Activated effector memory CD4-positive, alpha-beta T cell treated with Interleukin-2 at 50 U/mL for 16 hours (primary cell): ENCODE measurements at places on chromosomes 4 and X.

DNA sequence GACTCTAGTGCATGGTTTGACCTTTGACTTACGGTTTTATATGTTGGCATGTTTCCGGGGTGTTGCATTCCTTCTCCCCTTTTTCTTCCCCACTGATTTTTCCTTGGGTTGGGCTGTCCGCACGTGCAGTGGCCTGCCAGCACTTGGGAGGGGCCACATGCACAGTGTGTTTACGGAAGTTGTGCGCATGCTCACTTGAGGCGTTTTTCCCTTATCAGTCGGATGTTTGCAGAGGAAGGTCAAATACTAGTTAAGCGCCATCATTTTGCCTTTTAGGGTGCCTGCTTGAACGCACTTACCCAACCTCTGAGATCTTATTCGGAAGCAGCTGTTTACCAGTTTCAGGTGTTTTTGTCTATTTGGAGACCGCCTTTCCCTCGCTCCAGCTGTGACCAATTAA is 653.9 kb upstream of the AADAT start:
- DNase-seq = no peak

GRCh38 chr4:25215511-25215910 is 18.3 kb upstream of the PI4K2B start:
- no peak for DNase-seq

DNA sequence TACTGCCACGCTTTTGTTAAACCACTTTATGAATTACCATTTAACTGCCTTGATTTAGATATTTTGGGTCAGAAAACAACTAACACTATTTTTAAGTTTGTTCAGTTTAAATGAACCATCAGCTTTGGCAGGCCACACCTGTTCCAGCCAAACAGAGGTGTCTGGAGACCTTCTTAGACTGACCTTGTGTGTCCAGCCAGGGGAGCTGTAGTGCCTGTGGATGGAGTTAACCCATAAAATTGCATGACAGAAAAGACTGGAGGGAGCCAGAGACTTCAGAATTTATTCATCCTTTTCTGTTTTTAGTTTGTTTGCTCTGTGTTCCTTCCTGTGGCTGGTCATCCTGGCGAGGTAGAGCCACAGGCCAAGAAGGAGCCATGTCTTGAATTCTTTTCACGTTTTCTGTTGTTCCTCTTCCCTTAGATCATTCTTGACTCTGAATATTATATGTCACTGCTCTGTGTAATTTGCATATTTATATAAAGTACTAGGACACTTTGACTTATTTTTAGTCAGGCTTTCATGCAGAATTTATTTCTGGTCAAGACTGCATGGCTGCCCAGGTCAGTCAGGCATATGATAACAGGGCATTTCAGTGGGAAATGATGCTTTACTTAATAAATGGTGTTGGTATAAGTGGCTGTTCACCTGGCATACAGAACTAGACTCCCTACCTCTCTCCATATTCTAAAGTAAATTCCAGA is 26.7 kb downstream of the HERC3 start:
- DNase-seq = no peak

DNA sequence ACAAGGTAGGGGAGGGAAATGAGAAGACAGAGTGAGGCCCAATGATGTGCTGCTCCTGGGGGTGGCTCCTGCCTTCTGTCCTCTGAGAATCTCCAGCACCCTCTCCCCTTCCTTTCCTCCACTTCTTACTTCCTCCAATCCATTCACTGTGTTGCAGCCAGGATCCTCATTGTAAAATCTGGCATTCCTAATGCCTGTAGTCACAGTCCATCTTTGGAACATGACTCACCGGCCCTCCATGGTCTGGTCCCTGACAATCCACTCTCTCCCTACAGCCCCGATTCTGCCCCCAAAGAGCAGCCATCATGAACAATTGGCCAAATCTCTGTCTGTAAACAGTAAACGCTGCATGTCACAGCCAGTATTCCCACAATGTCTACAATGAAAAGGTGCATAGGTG is 72.9 kb downstream of the CLNK start:
- no peak for DNase-seq

DNA sequence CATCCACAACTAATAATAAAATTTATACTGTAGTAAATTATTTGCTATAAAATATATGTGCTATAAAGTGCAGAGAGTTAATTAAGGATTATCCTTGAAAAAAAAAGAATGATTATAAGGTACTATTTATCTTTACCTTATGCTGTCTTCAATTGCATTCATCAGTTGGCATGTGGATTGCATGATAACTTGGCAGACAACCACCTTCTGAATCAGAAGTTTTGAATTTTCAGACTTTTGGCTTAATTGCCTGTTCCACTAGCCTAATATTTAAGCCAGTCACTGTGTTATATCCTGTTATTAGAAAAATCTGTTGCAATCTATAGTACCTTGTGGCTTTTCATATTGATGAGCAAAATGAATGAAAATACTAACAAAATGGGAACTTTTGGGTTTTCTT is 1040.3 kb upstream of the PCDH10 start:
- no peak for DNase-seq

GRCh38 chr4:98833384-98833783 is 95.5 kb downstream of the EIF4E start:
- DNase-seq = no peak

GRCh38 chr4:118265312-118266144 is 87.3 kb downstream of the PRSS12 start:
- DNase-seq = no peak

DNA sequence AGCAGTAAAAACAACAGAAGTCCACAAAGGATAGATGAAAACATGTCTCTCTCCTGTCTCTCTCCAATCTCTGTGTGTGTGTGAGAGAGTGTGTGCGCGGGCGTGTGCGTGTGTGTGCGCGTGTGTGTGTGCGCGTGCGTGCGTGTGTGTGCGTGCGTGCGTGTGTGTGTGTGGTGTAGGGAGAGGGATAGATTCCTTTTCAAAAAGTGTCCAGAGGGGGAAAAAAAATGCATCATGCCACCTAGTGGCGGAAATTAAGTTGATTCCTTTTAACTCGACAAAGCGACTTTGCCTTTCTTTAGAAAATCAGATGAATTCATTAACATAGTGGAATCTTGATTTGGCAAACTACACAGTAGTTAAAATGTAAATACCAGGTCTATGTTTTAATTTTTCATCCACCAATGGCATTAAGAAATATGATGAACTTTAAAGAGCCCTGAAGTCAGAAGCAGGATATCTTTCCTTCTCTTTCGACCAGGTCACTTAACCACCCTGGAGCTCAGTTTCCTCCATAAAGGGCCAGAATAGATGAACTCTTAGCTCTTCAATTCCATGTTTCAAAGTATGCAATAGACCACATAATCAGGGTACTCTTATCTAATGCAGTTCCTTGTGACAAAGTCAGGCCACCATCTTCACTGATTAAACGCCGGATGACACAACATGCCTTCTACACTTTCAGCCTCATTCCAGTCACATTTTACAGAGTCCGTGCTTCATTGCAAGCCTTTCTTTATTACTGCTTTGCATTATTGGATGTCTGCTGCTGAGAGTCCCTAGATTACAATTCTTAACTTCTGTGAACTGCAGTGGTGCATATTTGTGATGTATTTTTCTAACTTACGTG is 162.8 kb downstream of the FBXO8 start:
- no peak for DNase-seq

DNA sequence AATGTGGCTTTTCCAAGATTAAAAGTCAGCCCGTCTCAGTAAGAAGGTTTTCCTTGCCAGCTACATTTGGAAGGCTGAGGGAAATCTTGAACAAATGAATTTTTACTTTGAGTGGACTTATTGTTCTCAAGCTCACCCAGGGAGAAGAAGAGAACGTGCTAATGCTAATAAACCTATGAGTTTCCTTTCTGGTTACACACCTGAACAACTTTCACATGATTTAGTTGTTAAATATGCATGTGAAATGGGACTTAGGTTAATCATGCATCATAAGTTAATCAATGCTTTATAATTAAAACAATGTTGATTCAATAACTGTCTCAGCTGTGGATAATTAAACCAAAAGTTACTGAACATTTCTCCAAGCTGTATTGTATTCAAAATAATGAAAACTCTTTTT is 33.9 kb downstream of the DIPK2B start:
- DNase-seq = no peak

GRCh38 chr4:126018274-126018673 is 703.5 kb downstream of the FAT4 start:
- no peak for DNase-seq

DNA sequence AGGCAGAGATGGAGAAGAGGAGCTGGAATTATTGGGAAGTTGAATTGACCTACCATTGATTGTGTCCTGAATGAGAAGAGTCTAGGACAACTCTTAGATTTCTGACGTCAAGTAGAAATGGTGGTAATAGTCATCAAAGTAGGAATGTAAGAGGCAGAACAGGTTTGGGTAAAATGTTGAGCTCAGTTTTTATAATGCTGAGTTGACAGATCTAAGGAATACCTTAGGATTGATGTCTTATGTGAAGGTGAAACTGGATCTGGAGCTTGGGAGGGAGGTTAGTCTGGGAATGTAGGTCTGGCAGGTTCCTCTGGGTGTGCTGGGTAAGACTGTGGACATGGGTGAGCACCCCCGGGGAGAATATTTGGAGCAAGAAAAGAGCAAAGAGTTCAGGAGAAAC is 31.9 kb downstream of the JADE1 start:
- DNase-seq = no peak

DNA sequence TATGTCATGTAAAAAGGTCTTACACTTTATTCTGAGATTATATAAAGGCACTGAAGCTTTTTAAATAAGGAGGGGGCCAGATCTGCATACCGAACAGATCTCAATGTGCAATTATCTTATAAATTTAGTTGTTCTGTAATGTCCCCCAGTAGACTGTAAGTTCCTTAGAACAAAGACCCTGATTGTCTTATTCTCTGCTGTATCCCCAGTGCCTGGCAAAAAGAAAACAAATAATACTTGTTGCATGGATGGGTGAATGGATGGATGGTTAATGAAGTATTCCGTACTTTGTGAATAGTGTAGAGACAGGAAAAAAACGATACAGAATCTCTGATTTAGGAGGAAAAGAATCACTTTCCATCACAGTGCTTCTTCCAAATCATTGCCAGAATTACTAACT is 141.5 kb downstream of the CHM start:
- no peak for DNase-seq

DNA sequence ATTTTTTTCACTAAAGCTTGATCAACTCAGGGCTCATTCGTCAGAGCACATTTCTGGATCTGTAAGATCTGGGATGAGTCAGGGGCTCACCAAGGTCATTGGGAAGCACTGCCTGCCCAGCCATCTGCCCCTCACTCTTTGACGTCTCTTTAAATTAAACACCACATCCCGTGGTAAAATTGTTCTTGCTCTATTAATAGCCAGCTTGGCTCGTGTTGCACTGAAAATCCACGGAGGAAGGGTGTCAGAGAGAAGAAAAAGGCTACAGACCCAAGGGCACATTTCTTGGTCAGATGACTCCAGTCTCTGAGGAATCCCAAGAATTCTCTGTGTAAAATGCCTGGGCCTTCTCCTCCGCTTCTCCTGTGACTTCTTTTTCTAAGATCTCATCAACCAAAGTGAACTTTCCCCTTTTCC is 45.7 kb upstream of the GATB start:
- no peak for DNase-seq

GRCh38 chr4:23113104-23113503 is 420.4 kb downstream of the GBA3 start:
- no peak for DNase-seq

DNA sequence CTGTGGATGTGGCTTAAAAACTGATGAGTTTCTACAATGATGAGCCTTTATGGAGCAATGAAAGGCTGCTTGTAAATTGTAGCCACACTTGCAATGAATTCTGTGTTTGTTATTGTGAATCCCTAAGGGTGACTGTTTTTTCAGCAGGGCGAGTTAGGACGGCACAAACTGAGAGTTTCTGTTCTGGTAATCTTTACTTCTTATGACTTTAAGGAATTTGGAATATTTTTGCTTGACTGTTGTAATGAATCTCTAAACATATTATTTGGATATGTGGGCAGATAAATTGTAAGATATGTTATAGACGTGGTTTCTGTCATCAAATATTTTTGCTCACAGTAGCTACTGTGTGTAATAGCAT is 22.2 kb downstream of the RBPJ start:
- DNase-seq = no peak

GRCh38 chr4:80249144-80249543 is 17.3 kb upstream of the FGF5 start:
- no peak for DNase-seq

GRCh38 chrX:20529301-20529700 is 262.6 kb upstream of the RPS6KA3 start:
- no peak for DNase-seq

GRCh38 chr4:151753056-151753455 is 7.8 kb downstream of the GATB start:
- DNase-seq = no peak
